ENCODE measurements at places on chromosomes 16 and 17.

GRCh38 chr17:76988796-76989195, 120.6 kb downstream of the MGAT5B start:
- no peak overlapping the region for H3K27ac ChIP-seq
- no peaks in the 10 kb centered on the region for H3K4me1 ChIP-seq
- no peak overlapping the region for H3K4me3 ChIP-seq
- no peaks in the 10 kb centered on the region for H3K27me3 ChIP-seq
- no peaks in the 10 kb centered on the region for H3K36me3 ChIP-seq

DNA sequence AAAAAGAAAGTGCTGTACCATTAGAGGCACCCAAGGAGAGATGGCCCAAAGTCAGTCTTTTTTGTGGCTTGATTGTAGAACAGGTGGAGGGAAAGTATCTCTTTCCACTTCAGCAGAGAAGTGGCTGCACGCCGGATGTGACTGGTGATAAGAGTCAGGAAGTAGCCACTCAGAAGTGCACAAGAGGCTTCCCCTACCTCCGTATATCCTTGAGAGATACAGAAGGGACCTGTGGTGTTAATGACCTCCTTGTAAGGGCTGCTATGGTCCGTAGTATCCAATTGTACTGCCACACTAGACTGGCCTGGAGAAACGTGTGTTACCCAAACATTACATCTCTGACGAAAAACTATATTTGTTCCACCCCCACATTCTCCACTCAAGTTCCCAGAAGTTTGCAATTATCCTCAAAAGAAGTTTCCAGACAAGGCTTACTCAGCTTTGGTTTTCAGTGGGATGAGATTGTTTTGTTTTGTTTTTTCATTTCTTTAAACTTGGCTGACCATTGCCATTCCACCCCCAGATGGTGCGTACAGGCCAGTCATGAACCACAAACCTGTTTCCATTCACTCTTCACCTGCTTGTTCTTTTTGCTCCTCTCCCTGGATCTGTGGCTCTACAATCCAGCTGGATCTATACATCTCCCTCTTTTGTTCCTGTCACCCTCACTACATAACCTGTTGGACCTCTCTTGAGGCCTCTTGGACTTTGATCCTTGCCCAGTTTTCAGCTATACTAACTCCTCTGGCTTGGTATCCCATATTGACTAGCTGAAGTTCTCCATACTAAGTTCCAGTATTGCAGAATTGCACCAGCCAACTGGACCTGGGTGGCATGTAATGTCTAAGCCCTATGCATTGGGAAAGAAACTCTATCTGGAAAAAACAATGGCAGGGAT, 20.7 kb upstream of the MED13 start:
- no peaks in the 10 kb centered on the region for H3K36me3 ChIP-seq
- H3K4me3 ChIP-seq = no peak overlapping the region
- H3K27me3 ChIP-seq = no peaks in the 10 kb centered on the region
- H3K4me1 ChIP-seq = no peaks in the 10 kb centered on the region
- H3K27ac ChIP-seq = no peak overlapping the region

DNA sequence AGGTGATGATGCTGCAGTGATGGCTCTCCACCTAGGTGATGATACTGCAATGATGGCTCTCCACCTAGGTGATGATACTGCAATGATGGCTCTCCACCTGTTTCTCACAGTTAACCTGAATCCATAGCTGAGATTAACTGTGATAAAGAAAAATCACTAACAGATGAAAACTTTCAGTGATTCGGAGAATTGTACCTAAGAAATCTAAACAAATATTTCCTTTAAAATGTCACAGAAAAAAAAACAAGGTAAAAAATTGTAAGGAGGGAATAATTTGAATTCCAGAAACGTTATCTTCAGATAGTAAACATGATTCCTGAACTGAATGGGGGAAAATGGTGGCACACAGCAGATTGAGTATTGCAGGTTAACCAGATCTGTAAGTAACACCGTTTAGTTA, 113.4 kb downstream of the MAP2K4 start:
- H3K4me3 ChIP-seq = no peak overlapping the region
- no peak for DNase-seq
- H3K36me3 ChIP-seq = peaks cover 5% of the 10 kb centered on the region

GRCh38 chr16:31471875-31472708, at the start of gene TGFB1I1:
Gene TGFB1I1 (plus strand): TSS chr16:31472152. CDS start chr16:31472189, 37 bp downstream.
- peak within 1 kb of the TSS; percentile 91 for H3K4me3 ChIP-seq
- H3K27ac ChIP-seq = peak within 1 kb of the TSS; percentile 100
- peaks cover 26% of the 10 kb centered on the region for H3K4me1 ChIP-seq
- no peaks in the 10 kb centered on the region for H3K27me3 ChIP-seq
- peak; percentile 89 for DNase-seq
- H3K36me3 ChIP-seq = peaks cover 43% of the 10 kb centered on the region

GRCh38 chr16:46974352-46974751, 878 bp upstream of the DNAJA2 start:
- peaks cover 10% of the 10 kb centered on the region for H3K36me3 ChIP-seq
- peak overlapping the region; percentile 87 for H3K4me3 ChIP-seq
- H3K4me1 ChIP-seq = peaks cover 15% of the 10 kb centered on the region
- H3K27me3 ChIP-seq = no peaks in the 10 kb centered on the region

DNA sequence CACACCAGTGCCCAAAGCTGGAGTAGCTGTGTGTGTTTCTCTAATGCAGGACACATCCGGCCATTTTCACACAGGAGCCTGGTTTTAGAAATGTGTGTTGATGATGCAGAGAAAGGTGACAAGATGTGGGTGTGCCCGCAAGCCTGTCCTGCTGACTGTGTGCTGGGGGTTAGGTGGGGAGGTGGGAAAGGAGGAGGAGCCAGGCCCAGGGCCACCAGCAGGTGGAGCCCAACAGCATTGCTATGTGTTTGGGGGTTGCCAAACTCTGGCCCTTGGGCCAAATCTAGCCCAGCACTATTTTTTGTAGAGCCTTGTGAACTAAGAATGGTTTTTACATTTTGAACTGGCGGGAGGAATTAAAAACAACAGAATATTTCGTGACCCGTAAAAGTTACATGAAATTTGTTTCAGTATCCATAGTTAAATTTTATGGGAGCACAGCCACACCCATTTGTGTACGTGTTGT, 61.7 kb upstream of the LGALS9 start:
- no peak overlapping the region for H3K4me3 ChIP-seq
- no peaks in the 10 kb centered on the region for H3K4me1 ChIP-seq
- no peak overlapping the region for H3K27ac ChIP-seq
- H3K36me3 ChIP-seq = no peaks in the 10 kb centered on the region
- DNase-seq = no peak

DNA sequence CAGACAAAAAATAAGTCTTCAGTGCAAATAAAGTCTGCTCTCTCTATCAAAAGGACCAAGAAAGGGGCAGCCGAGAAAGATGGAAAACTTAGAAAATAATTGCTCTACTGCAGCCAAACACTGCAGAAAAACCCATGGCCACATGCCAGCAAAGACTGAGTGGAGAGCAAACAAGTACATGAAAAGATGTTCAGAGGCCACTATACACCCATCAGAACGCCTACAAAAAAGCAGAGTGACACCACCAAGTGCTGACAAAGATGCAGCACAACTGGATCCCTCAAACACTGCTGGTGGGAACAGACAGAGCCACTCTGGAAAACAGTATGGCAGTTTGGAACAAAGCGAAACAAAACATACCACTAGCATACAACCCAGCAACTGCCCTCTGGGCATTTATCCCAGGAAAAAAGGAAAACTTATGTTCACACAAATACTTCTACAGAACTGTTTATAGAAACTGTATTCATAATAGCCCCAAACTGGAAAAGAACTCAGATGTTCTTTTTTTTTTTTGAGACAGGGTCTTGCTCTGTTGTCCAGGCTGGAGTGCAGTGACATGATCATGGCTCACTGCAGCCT, 36.7 kb downstream of the KIAA0753 start:
- DNase-seq = no peak
- H3K4me3 ChIP-seq = no peak overlapping the region
- no peaks in the 10 kb centered on the region for H3K27me3 ChIP-seq
- H3K4me1 ChIP-seq = no peaks in the 10 kb centered on the region

DNA sequence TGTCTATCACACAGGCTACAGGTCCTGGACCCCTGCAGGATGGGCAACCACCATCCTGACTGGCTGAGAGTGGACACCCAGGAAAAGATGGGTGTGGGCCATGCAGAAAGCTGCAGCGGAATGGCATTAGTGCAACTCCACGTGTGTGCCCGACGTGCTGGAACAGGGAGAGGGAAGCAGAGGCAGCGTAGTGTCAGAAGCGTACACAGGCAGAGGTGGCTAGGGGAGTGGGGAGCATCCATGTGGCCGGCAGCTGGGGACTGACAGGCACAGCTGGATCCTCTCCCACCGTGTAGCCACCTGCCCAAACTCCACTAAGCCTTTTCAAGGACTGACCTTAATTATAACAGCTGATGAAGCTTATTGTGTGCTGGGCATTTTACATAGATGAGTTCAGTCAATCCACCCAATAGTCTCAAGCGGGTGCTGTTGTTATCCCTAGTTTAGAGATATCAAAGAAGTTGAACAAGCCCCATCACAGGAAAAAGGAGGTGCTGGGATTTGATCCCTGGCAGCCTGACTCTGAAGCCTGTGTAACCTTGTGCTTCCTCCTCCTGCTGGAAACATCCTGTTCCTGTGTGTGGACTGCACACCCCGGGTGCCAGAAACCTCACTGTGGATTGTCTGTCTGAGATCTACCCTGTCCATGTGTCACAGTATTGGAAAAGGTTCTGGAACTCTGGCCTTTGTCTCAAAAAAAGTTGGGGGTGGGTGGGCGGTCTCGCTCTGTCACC, 114.0 kb downstream of the PRKCA start:
- no peaks in the 10 kb centered on the region for H3K4me1 ChIP-seq
- H3K27ac ChIP-seq = no peak overlapping the region
- no peaks in the 10 kb centered on the region for H3K36me3 ChIP-seq
- no peak overlapping the region for H3K4me3 ChIP-seq

DNA sequence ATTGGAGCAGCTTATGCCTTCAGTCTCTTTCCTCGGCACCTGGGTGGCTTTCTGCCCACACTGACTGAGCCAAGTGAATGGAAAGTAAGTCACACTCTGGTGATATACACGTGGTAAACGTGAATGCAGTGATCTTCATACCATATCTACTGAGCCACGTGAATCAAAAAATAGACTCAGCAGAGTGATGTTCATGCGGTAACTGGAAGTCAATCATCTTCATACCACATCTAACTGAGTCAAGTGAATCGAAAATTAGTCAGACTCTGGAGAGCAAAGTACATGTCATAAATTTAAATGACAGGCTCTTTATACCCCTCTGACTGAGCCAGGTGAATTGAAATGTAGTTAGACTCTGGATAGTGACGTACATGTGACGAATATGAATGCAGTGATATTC, 47.1 kb upstream of the ARL4D start:
- no peaks in the 10 kb centered on the region for H3K36me3 ChIP-seq
- no peak overlapping the region for H3K27ac ChIP-seq
- H3K4me1 ChIP-seq = no peaks in the 10 kb centered on the region
- no peak for DNase-seq
- H3K27me3 ChIP-seq = no peaks in the 10 kb centered on the region

DNA sequence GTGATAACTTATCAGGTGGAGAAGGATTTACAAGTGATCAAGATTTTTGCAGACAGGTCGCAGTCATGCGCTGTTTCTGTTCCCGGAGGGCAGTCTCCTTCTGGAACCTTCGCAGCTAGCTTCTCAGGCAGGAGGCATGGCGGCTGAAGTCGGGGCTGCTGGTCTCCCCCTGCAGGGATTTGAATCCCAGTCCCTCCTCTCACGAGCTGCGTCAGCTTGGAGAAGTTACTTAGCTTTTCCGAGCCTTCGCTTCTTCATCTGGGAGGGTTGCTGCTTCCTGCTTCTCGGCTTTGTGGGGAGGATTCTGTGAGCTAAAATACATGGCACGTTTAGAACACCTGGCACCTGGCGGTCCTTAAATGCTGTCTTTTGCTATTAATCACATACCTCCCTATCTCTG, 287.8 kb upstream of the FOXF1 start:
- H3K4me3 ChIP-seq = no peak overlapping the region
- no peak overlapping the region for H3K27ac ChIP-seq
- H3K27me3 ChIP-seq = no peaks in the 10 kb centered on the region
- no peaks in the 10 kb centered on the region for H3K36me3 ChIP-seq
- H3K4me1 ChIP-seq = no peaks in the 10 kb centered on the region
- no peak for DNase-seq

DNA sequence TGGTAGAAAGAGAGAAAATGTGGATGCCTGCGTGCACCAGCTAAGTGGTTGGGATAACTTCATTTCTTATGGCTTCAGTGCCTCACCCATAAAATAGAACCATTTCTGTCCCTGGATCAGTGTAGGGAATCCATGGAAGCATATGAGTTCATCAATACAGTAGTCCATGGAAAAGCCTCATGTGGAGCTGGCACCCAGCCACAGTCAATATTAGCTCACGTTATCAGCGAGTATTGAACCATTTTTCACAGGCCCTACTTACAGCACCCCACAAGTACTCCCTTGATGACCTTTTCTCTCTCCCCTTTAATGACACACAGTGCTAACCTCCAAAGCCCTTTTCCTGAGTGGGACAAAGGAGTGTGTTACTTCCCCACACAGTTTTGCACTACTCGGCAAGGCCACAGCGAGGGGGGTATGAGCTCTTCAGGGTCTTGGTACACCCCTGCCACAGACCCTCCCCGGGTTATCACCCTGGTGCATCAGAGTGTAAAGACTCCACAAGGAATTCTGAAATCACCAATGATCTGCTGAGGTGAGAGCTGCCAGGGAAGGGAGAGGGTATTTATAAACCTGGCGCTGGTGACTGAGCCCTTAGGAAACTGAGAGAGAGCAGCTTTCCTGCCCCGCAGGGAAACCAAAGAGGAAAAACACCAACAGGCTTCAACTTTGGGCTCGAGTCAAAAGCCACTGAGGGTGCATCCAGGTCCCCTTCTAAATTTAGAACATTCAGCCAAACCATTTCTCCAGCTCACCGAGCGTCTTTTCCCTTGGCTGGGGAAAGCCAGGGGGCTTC, 36.9 kb downstream of the DYNLRB2 start:
- no peaks in the 10 kb centered on the region for H3K36me3 ChIP-seq
- H3K27me3 ChIP-seq = no peaks in the 10 kb centered on the region
- no peak for DNase-seq
- H3K4me3 ChIP-seq = no peak overlapping the region

DNA sequence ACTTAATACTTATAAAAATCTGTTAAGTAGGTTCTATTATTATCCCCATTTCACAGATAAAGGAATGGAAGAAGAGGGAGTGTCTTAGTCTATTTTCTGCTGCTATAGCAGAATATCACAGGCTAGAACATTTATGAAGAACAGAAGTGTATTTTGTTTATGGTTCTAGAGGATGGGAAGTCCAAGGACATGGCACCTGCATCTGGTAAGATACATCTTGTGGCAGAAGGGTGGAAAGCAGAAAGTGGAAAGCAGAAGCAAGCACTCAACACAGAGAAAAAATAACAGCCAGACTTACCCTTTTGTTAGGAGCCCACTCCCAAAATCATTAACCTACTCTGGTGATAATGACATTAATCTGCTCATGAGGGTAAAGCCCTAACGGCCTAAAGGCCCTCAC, 422.4 kb downstream of the NPIPA8 start:
- no peak for DNase-seq
- no peaks in the 10 kb centered on the region for H3K27me3 ChIP-seq
- no peaks in the 10 kb centered on the region for H3K36me3 ChIP-seq
- no peak overlapping the region for H3K27ac ChIP-seq
- H3K4me1 ChIP-seq = no peaks in the 10 kb centered on the region

- H3K27ac ChIP-seq = no peak overlapping the region
- peaks cover 6% of the 10 kb centered on the region for H3K4me1 ChIP-seq
- DNase-seq = no peak
- no peak overlapping the region for H3K4me3 ChIP-seq
- H3K36me3 ChIP-seq = no peaks in the 10 kb centered on the region
Measured at GRCh38 chr16:28261942-28262341, 30.4 kb upstream of the SBK1 start.

All from ascending aorta (tissue), 2 donors.